Colonic mucosa (tissue), 4 donors: ENCODE measurements at places on chromosomes 13 and 19. TPM values are rescaled to one million over a fixed set of nuclear protein-coding genes. Genes with fewer than 3 reads are reported as not detected.

CPB2 gene
- total RNA-seq, result not detected

DPY19L3 gene
- total RNA-seq, result 13.6 TPM

KASH5 gene
- not detected for total RNA-seq

SPATA13 gene
- total RNA-seq, result 43.8 TPM

PNKP gene
- total RNA-seq, result 137 TPM
